T-helper 17 cell (primary cell): ENCODE measurements at places on chromosomes 12 and 14. TPM values are rescaled to one million over a fixed set of nuclear protein-coding genes. Genes with fewer than 3 reads are reported as not detected.

The SOAT2 gene
- total RNA-seq = 0.83 TPM

The RIPK3 gene
- 22.7 TPM for total RNA-seq

The RAD9B gene
- total RNA-seq = 0.62 TPM

The GLI1 gene
- total RNA-seq = 0.22 TPM

The BCL11B gene
- 174 TPM for total RNA-seq

The TMEM132C gene
- not detected for total RNA-seq

The DEPDC4 gene
- total RNA-seq = not detected

The OR10P1 gene
- not detected for total RNA-seq

The ABCC9 gene
- not detected for total RNA-seq

The CLEC1A gene
- total RNA-seq = not detected

The KLHL28 gene
- total RNA-seq = 53.3 TPM

The HSPB8 gene
- not detected for total RNA-seq

The SYNDIG1L gene
- not detected for total RNA-seq

The TOMM20L gene
- not detected for total RNA-seq

The SELPLG gene
- total RNA-seq = 91.3 TPM

The MGP gene
- total RNA-seq = 1.7 TPM
